ENCODE measurements at places on chromosomes 5 and 9. TPM values are rescaled to one million over a fixed set of nuclear protein-coding genes. Genes with fewer than 3 reads are reported as not detected.

GRCh38 chr9:120579139-120580050 lies 572 bp downstream of the CDK5RAP2 start:
- no peak for DNase-seq

DNA sequence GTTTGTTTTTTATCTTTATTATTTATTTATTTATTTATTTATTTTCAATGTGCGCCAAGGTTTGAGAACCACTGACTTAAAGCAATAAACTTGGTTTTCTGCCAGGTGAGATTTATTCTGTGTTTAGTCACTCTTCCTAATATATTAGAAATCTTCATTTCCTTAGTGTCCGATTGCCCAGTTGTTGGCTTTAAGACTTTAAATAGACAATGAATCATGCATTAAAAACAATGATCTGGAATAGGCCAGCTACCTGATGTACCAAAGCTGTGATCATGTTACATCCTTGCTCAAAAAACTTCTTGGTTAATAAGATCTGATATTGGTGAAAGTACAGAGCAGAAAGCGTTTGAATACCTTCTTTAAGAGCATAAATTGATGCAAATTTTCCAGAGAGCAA lies 52.1 kb upstream of the ERBIN start:
- DNase-seq: no peak

GRCh38 chr5:168790671-168791250 lies 211.6 kb upstream of the PANK3 start:
- DNase-seq: no peak

- DNase-seq: no peak
Observed at GRCh38 chr5:93677359-93677891, 64.0 kb downstream of the POU5F2 start.

DNA sequence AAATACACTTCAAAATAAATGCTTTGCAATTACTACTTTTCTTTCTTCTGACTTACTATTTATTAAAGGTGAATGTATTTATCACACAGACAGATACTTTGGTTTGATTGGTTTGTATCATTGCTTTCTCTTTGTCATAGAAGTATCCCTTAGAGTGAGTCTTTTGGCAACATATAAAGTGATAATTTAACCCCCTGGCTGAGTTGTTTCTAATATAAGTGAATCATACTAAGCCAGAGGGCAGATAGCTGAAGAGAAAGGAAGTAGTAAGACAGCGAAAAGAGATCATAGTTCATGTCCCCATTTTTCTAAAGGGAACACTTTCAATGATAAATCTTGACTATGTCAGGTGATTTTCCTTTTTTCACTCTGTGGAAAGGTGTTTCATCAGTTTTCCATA lies 38.6 kb downstream of the CAMK4 start:
- no peak for DNase-seq

The PITX1 gene
- total RNA-seq: not detected

The PALM2AKAP2 gene
- total RNA-seq: 52.4 TPM

The PCDHGA4 gene
- 3.9 TPM for total RNA-seq

The GRIA1 gene
- total RNA-seq: 21.9 TPM

Data from upper lobe of right lung (tissue), 1 donor.